ENCODE measurements at places on chromosomes 2 and 18. TPM values are rescaled to one million over a fixed set of nuclear protein-coding genes. Genes with fewer than 3 reads are reported as not detected.

Gene CABYR
- total RNA-seq: 10.6 TPM

Gene SATB2
- total RNA-seq: 11.2 TPM

Gene RAPH1
- 126 TPM for total RNA-seq

Gene CRYBA2
- total RNA-seq: not detected

Gene CXCR2
- total RNA-seq: not detected

Gene LYG2
- not detected for total RNA-seq

Gene CCDC68
- 16.0 TPM for total RNA-seq

Gene DLGAP1
- total RNA-seq: 9.0 TPM

Gene POTEI
- not detected for total RNA-seq

Gene ZCCHC2
- 43.5 TPM for total RNA-seq

Gene ITPRID2
- total RNA-seq: 411 TPM

Gene GPC1
- 41.8 TPM for total RNA-seq

Gene NOSTRIN
- total RNA-seq: 12.5 TPM

Gene RND3
- 118 TPM for total RNA-seq

Gene CLEC4F
- not detected for total RNA-seq

Gene DCDC2C
- total RNA-seq: not detected
